ENCODE measurements at places on chromosomes 3 and 15.

GRCh38 chr15:33788906-33789540, 179.3 kb upstream of the CHRM5 start:
- DNase-seq, result peak; percentile 62

- DNase-seq, result no peak
Measured at GRCh38 chr3:8987645-8988383, 24.5 kb upstream of the RAD18 start.

- peak; percentile 37 for DNase-seq
Measured at GRCh38 chr3:163056874-163057497, 1560.4 kb downstream of the OTOL1 start.

GRCh38 chr3:194612221-194612620, 21.0 kb downstream of the TMEM44 start:
- no peak for DNase-seq

- DNase-seq, result no peak
Measured at GRCh38 chr3:120462409-120462959, 11.7 kb upstream of the FSTL1 start.

- no peak for DNase-seq
Measured at GRCh38 chr3:52230461-52230860, 5.0 kb upstream of the TLR9 start.

DNA sequence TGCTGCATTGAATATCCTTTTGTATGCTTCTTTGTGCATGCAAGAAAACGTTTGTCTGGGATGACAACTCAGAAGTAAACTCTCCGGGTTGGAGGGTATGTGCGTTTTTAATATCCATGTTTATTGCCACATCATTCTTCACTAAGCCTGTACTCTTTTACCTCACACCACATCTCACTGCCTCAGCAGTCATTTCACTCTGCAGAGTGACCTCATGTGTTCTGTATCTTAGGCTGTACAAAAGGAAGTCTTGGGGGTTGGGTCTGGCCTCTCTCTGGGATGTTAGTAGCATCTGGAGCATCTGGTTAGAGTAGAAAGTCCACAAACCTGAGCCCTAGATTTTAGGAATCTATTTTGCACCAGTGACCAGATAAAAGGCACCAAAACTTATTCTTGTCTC, 16.1 kb downstream of the CACNA1D start:
- no peak for DNase-seq

- no peak for DNase-seq
Measured at GRCh38 chr3:111212511-111212910, 140.9 kb downstream of the NECTIN3 start.

DNA sequence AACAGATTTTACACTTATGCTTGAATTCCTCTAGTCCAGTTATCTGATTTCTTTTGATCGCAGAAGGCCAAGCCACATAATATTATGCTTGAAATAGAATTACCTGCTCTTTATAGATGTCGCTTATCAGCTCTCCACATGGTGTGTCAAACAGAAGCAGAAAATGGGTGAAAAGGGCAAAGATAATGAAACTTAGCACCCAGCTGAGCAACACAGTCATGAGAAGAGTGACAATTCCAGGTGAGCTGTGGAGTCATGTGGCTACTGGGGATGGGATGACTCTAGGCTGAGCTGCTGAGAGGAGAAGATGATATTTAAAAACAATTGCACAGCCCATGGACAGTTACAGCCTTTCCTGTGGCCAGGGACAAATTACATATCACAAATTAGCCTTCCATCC, 398.7 kb upstream of the PDZRN3 start:
- DNase-seq, result no peak

DNA sequence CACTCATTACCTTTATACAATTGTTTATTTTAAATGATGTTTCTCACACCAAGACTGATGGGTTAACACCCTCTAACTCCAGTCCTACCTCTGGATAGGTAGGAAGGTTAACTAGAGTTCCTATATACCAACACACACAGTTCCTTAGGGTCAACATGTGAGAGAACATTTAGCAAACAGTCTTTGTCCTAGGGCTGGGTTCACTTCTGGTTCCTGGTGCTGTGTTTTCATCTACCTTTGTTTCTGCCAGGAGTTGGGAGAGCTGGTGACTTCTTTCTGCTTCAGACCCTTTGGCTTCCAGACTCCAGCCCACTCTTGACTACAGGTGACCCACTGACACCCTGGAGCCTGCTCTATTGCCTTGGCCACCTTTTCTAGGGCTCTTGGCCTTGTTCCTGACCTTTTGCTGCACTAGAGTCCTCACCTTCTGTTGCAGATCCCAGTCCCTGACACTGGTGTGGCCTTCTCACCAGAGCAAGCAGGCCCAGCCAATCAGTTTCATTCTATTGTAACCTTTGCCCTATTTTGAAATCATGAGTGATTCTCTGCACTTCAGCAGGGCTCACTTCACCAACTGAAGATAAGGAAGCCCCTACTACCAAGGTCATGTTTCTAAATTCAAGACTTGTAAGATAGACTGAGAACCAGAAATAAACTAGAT, 50.0 kb upstream of the SECISBP2L start:
- no peak for DNase-seq

- DNase-seq, result no peak
Measured at GRCh38 chr3:44920081-44920480, 45.7 kb downstream of the TGM4 start.

DNA sequence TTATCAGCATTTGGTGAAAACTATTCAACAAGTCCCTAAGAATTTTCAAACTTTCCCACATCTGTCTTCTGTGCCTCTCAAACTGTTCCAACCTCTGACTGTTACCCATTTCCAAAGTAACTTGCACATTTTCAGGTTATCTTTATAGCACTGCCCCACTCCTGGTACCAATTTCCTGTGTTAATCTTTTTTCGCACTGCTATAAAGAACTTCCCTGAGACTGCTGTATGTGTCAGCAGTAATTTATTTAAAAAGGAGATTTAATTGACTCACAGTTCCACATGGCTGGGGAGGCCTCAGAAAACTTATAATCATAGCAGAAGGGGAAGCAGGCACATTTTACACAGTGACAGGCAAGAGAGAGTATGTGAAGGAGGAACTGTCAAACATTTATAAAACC, 310.9 kb upstream of the SLITRK3 start:
- no peak for DNase-seq

GRCh38 chr15:72847806-72848205, 64.2 kb upstream of the ADPGK start:
- DNase-seq, result no peak

DNA sequence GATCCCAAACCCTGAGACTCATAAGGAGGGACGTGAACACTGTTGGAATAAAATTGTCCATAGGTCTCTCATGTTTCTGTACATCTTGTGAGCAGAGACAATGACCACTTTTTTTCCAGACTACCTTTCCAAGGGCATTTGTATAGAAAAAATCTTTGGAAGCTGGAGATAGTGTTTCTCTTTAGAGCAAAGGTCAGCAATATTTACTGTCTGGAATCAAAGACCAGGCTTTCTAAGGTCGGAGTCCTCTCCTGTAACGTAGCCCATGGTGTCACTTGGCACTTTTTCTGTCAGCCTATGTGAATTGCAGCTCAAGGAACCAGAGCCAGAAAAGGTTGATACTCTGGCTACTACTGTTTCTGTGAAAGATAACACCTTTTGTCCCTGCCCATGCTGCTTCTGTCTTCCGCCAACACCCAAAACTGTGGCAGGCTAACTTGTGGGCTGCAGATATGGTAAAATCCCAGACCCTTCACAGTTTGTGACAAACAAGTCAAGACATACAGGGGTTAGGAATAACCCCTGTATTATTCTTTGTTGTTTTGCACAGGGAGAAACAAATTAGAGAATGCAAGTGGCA, 578.3 kb downstream of the GRM7 start:
- no peak for DNase-seq

DNA sequence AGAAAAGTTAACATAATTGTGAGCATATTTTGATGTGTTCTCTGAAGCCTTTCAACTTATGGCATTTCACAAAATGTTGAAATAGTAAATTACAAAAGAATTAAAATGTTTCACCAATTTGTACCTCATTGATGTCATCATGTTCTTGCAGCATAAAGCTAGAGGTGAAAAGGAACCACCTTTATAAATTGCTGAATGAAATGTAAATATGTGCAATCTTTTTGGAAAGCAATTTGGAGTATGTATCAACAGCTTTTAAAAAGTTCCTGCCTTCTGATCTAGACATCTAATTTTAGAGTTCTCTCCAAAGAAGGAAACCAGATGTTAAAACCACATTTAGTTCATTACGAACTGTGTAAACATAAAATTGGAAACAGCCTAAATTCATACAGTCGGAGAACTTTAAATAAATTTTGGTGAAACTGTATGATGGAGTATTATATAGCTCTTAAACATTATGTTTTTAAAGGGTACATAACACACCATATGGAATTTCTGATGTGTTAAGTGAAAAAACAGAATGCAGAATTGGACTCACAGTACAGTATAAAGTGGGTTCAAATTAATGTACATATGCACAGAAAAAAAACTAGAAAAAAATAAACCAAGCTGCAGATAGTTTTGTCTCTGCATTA, 311.2 kb upstream of the NAALADL2 start:
- no peak for DNase-seq

DNA sequence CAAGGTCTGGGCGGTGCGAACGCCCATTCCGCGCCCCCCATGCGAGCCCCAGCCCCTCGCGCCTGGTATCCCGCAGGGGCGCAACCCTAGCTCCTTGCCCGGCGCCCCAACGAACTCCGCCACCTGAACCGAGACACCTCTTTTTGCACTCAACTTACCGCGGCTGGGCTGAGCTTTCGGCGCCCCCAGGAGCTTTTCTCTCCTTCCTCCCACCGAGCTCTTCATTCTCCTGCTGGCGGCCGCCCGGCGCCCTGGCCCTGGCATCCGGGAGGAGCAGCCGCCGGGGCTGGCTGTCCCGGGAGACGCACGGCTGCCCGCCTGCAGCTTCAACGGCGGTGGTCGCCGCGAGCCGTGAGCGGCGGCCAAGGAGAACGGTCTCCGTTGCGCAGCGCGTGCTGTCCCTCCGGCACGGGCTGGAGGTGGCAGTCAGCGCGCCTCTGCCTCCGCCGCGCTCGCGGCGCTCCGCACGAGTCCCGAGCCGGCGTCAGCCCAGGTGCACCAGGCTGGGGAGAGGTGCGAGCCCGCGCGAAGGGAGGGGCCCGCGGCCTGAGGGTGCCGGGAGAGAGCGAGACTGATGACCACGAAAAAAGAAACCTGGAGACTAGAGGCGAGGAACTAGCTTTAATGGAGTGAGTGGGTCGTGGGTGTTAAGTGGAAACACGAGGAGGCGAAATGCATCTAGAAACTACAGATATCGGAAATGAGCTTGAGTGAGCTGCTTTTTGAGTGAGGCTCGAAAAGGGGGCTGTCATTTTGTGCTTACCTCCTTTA, 621.5 kb upstream of the ZNF385D start:
- DNase-seq, result no peak

DNA sequence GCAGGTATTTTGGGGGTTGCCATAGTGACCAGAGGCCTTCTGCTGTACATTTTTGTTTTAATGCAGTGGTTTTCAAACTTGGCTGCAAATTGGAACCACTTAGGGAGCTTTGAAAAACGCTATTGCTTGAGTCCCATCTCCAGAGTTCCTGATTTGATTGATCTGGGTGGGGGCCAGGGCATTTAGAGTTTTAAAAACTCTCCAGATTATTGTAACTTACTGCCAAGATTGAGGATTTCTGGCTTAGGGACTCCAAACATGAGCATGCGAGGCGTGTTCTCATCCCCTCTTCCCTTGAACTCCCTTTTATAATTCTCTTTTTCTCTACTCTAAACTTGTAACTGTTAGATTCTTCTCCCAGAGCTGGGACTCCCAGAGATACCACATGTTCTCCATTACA, 340.8 kb upstream of the SUCLG2 start:
- DNase-seq, result no peak

DNA sequence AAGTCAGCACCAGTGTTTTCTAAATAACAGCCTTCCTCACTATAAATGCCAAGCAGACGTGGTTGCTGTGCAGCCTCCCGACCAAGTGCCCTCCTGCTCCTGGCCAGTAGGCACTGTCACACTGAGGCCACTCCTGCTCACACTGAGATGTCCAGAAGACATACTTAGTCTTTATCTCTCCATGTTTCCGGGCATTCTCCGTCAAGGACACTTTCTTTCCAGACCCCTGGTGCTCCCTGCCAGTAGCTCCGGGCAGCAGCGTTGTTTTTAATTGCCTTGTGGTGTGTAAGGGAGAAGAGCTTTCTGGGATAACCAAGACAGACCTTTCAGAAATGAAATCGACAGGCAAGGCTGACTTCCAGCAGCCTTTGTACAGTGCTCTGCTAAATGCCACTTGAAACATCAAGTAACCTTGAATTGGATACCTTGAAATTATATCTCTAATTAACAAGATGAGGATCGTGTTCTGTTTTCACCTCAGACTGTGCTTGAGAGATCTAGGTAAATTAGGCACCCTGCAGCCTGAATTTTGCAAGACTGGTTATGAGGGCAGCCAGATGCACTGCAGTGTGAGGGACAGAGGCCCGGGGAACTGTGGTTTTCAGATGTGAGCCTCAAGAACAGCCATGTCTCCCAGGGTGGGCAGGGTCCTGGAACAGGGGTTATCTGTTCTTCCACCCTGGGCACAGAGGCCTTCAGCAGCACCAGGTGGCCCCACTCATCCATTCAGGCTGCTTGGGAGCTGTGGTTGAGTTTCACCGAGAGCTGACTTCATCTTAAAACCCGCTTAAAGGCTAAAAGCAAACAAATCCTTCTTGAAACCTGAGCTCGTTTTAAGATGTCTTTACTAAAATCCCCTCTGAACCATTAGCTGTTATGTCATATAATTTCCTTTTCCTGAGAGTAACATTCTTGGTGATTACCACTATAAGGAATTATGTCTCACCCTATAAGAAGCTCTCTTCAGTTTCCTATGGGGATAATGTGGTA, 105.5 kb upstream of the IL12A start:
- DNase-seq, result peak; percentile 75

DNA sequence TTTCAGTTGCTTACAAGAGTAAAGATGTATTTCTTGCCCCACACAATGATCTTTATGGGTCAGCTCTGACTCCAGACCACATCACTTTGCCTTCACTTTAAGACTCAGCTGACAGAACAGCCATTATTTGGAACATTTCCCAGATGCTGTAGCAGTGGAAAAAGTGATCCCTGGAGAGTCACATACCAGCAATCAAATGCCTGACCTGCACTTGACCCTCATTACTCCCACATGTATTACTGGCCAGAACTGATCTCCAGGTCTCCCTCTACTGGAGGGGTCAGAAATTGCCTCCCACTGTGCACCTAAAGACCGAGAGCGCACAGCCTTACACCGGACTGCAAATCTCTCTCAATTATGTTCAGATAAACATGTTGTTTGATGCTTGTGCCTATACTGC, 88.6 kb upstream of the ZNF385D start:
- peak; percentile 22 for DNase-seq

GRCh38 chr3:134610432-134611385, 40.1 kb downstream of the KY start:
- DNase-seq, result no peak

GRCh38 chr3:155441506-155441905, 148.0 kb upstream of the STRIT1 start:
- no peak for DNase-seq

GRCh38 chr3:66998904-66999235, 763 bp downstream of the KBTBD8 start:
- DNase-seq, result peak; percentile 0

- DNase-seq, result no peak
Measured at GRCh38 chr15:90239371-90239770, 5.4 kb downstream of the GDPGP1 start.
